Parietal lobe (tissue), 2 donors: ENCODE measurements at places on chromosomes 1 and 21. TPM values are rescaled to one million over a fixed set of nuclear protein-coding genes. Genes with fewer than 3 reads are reported as not detected.

Gene PLA2G2D
- total RNA-seq, result not detected

Gene ESPN
- total RNA-seq, result under 0.01 TPM

Gene ESRRG
- total RNA-seq, result 8.1 TPM

Gene SNAPIN
- 30.7 TPM for total RNA-seq

Gene KCNH1
- total RNA-seq, result 5.6 TPM

Gene PTPRU
- total RNA-seq, result 39.4 TPM

Gene OR2L13
- 1.9 TPM for total RNA-seq

Gene PKNOX1
- total RNA-seq, result 25.4 TPM

Gene CITED4
- total RNA-seq, result 0.63 TPM

Gene HRNR
- not detected for total RNA-seq

Gene ZYG11A
- total RNA-seq, result 0.31 TPM

Gene TMEM53
- total RNA-seq, result 6.3 TPM
